ENCODE measurements at places on chromosomes 4 and X.

- no peak for DNase-seq
Observed at GRCh38 chrX:52504551-52504950, 8.9 kb downstream of the XAGE1A start.

DNA sequence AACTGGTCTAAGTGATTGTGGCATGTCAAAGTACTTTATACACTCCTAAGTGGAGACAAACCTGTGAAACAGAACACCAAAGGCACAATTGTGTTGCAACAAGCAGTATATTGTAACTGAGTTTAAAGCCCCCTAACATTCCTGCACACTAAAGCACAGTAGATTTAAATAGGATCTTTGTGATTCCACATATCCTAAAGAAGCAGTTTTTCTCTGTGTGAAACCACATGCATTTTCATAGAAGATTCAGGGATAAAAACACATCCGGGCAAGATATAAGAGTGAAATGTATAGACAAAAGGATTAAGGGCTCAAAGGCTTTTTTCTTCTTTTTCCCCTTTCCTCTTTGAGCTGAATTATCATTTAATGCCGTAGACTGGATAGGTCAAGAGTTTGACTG, 82.2 kb downstream of the ANK2 start:
- DNase-seq = no peak

GRCh38 chr4:621296-622070, 3.9 kb upstream of the PDE6B start:
- no peak for DNase-seq

- no peak for DNase-seq
Observed at GRCh38 chr4:5963611-5964010, 54.6 kb downstream of the C4orf50 start.

DNA sequence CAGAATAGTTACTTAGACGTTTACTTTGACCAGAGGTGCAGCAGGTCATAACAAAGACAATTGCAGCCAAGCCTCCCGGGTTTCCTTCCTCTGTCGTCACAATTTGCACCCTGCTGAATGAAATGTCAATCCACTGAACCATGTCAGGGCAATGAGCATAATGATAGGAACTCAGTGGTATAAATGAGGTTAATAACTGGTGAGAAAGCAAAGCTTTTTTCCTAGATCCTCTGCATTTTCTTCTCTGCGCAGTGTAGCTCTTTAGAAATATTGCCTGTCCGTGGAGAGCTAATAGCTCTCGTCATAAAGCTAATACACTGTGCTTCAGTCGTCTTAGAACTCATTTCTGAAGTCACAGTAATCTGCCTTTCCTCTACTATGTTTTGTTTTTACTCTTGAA, 1960.1 kb upstream of the ADGRL3 start:
- no peak for DNase-seq

Measured in NCI-H1105 treated with DMSO at 0.1 percent for 48 hours (cell line).